ENCODE measurements at places on chromosomes 1 and 21.

- no peak for DNase-seq
Measured at GRCh38 chr1:185450060-185450788, 133.2 kb upstream of the IVNS1ABP start.

- peak; percentile 95 for DNase-seq
Measured at GRCh38 chr1:6486433-6487011, 4.9 kb downstream of the PLEKHG5 start.

GRCh38 chr1:202397256-202397655 lies 48.8 kb downstream of the PPP1R12B start:
- DNase-seq = no peak

GRCh38 chr1:26321315-26322041 lies 3.7 kb downstream of the CD52 start:
- DNase-seq = peak; percentile 94
